ENCODE measurements at places on chromosomes 3 and 15. TPM values are rescaled to one million over a fixed set of nuclear protein-coding genes. Genes with fewer than 3 reads are reported as not detected.
A peak's percentile ranks its signal among the peaks of the same experiment; 100 is the strongest.

OR5K3 gene
- not detected for total RNA-seq

FILIP1L gene
- 27.4 TPM for total RNA-seq

TMC3 gene
- not detected for total RNA-seq

DAZL gene
- total RNA-seq, result not detected

ARNT2 gene
- total RNA-seq, result 5.1 TPM

EFCAB12 gene
- 0.30 TPM for total RNA-seq

PIK3CA gene
- 30.0 TPM for total RNA-seq

SLC15A2 gene
- total RNA-seq, result 13.2 TPM

GRCh38 chr3:65830948-65831732 is 207.6 kb downstream of the MAGI1 start:
- no peak for DNase-seq

GRCh38 chr3:63067999-63068645 is 192.9 kb upstream of the CADPS start:
- no peak for DNase-seq

GRCh38 chr3:108485146-108485545 is 25.2 kb downstream of the MYH15 start:
- DNase-seq, result no peak

DNA sequence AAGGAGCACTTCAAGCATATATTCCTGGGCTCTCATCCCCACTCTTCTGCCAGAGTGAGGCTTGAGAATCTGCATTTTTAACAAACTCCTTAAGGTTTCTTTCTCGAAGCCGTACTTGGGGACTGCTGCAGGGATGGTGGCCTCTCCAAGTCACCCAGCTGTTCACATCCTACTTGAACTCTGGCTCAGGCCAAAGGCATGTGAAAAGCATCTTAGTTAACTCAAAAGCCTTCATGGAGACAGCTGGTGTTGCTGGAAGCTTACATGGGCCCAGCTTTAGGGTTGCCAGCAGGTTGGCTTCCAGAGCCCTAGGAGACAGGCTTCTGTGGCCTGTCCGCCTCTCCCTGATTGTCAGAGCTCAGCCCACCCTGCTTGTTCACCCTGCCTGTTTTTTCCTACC is 139.2 kb downstream of the THSD4 start:
- no peak for DNase-seq

DNA sequence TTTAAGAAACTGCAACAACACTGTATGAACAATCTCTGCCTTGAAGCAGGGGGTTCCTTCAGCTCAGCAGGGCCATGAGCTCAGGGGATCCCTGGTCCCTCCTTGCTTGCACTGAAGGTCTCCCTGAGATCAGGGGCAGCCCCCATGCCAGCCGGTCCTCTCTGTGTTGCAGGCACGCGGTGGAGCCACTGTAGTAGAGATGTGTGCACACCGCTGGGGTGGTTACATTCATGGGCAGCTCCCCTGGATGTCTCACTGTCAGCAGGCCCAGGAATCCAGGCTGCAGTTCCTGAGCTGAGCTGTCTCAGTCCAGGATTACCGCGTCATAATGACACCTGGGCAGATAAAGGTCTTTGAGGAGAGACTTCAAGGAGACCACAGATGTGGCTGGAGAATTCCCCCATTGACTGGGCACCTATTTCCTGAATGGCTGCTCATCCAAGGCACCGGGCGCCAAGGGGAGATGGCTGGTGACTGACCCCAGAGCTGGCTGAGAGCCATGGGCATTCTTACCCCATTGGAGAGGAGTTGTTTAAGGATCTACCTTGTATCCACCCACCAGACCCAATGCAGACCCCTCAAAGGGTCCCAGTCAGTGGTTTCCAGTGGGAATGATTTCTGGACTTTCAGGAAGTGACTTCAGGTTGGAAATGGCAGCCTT is 10.4 kb upstream of the KLF13 start:
- DNase-seq, result peak; percentile 8

GRCh38 chr3:51388286-51389029 is 2.6 kb upstream of the RBM15B start:
- no peak for DNase-seq

DNA sequence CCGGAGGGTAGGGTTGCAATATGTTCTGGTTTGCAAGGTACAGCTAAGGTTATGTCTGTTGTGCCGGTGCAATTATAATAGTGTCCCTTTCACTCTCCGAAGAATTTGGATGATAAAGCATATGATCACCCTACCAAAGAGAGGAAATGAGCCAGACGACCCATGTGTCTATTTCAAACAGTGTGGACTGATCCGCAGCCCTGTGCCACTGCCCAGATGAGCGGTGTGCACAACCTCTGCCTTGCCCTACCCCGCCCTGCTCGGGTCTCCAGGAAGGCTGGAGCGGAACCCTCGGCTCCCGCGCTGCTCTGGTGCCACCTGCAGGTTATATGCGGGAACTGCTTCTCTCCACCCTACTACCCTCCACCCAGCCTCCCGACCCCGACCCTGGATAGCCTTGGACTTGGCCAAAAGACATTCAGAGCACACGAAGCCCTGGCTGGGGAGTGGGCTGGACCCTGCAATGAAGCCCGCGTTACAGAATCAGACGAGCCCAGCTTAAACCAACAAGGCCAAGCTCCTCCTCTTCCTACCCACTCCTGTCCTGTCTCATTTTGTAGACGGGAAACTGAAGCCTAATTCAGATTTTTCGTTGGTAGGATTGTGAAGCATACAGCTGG is 68.4 kb upstream of the CHRNB4 start:
- peak; percentile 54 for DNase-seq

DNA sequence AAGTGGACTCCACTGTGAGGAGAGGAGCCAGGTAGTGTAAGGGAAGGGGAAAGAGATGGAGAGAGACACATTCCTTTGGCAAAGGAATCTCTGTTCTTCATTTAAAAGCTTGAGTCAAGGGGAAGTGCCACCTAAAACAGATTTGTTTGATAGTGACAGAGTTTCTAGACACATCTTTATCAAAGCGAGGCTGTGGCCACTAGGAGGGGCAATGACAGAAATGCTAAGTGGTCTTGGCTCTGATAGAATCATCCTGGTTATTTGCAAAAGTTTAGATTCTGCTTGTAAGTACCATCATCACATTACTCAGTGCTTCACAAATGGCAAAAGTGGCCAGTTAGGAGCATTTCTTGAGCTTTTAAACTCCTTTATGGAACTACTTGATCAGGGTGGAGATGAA is 261.4 kb downstream of the CNTN3 start:
- DNase-seq, result no peak

DNA sequence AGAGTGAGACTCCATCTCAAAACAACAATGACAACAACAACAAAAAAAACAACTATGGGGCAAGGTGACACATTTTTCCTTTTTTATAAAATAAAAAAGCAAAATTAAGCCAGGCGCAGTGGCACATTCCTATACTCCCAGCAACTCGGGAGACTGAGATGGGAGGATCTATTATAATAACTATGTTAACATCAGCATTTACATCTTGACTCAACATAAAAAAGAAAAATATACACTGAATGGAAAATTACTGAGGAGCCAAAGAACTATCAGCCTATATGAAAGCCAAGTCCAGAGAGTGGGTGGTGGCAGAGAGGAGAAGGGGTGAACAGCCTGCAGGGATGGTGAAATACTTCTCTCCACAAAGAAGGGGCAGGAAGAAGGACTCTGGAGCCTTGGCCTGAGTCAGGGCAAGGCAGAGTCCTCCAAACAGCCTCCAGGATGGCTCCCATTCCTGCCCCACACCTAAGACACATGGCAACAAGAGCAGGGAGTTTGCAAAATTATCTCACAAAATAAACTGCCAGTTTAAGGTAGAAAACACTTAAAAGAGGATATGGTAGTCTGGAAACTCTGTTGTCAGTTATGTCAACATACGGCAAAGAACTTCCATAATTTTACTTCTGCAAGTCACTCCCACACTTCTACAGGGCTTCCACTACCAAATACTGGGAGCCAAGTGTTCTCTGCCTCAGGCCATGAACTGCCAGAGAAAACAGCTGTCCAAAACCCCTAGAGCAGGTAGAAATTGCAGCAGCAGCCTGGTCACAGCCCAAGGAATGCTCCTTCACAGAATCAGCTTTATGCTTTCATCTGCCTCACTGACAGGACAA is 25.9 kb downstream of the HSPBAP1 start:
- DNase-seq, result no peak
